IMR-90 (cell line): ENCODE measurements at places on chromosomes 12 and 14. TPM values are rescaled to one million over a fixed set of nuclear protein-coding genes. Genes with fewer than 3 reads are reported as not detected.

GDF11 gene
- total RNA-seq, result 2.2 and 2.7 TPM in 2 replicates

DTX1 gene
- total RNA-seq, result not detected in 2 replicates

PIANP gene
- total RNA-seq, result under 0.01 and 0.18 TPM in 2 replicates

CCDC60 gene
- total RNA-seq, result not detected in 2 replicates

KRT71 gene
- not detected in 2 replicates for total RNA-seq

STON2 gene
- total RNA-seq, result not detected in 2 replicates

PRR4 gene
- total RNA-seq, result 0.72 and 0.83 TPM in 2 replicates

GZMH gene
- not detected in 2 replicates for total RNA-seq
